ENCODE measurements at places on chromosomes 7 and 10. TPM values are rescaled to one million over a fixed set of nuclear protein-coding genes. Genes with fewer than 3 reads are reported as not detected.
A peak's percentile ranks its signal among the peaks of the same experiment; 100 is the strongest.

GRCh38 chr10:9262770-9263169, 1208.3 kb downstream of the GATA3 start:
- no peak for DNase-seq

DNA sequence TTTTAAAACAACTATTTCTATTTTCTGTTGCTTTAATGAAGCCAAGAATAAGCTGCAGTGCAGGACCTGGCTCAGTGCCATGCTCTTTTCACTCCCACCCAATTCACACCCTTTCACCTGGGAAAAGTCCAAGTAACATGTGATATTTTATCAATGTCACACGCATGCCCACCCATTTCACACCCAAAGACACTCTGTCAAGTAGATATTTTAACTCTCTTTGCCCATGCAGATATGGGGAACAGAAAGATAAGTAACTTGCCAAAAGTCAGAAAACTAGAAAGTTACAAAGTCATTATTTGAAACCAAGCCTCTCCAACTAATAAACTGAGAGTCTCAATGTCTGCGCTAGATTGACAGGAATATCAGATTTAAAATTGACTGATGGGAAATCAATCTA, 706.7 kb upstream of the PHF14 start:
- DNase-seq, result no peak

GRCh38 chr7:141012044-141012685, 2.6 kb downstream of the MRPS33 start:
- DNase-seq, result peak; percentile 57

GRCh38 chr7:117872561-117873309, 506 bp downstream of the CTTNBP2 start:
- peak; percentile 25 for DNase-seq

DNA sequence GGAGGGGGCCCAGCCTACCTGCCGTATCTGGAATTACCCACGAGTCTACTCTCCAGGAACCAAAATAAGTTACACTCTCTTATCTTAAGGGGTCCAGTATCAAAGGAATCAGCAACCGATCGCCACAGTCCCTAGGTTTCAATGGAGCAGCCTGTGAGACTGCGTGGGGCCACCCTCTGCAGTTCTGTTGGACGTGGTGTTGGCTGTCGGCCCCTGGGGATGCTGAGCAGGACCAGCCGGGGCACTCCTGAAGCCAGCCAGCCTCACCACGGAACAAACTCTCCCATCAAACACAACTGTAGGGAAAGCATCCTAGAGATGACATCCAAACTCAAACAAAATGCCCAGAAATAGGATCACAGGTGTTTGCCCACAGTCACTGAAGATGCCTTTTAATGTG, 25.5 kb upstream of the ABLIM1 start:
- no peak for DNase-seq

Gene TMEM213
- 0.15 TPM for polyA plus RNA-seq

DNA sequence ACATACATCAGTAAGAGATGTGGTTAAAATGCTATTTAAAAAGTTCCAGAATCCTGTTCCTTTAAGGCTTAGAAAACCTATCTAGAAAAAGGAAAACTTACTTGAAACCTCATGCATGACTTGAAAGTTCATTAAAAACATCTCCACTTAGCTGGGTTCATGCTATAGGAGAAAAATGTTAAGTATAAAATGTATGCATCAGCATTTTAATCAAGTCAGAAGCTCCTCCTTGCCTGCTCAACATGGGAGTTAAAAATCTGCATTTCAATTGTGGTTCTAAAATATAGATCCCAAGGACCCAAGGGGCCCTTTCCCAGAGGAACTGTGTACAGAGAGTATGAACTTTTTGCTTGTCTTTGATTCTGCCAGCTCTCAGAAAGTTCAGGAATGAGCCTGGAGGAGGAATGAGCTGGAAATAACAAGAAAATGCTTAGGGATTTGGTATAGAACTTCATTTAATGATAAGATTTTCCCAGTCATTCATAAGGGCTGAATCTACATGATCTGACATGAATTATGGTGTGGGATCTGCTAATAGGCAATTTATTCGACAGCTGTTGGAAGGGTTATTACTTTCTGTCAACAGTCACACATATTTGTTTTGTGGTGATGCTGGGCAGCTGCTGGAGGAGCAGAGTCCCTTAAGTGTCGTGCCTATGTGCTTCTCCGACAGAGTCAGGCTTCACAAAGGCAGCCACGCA, 85.6 kb upstream of the MTPN start:
- DNase-seq, result no peak

All from muscle of arm (tissue), 14 donors.